Lower leg skin (tissue), 4 donors: ENCODE measurements at places on chromosomes 6 and 20.

- no peak for DNase-seq
Observed at GRCh38 chr6:149320796-149321195, 3.3 kb downstream of the TAB2 start.

DNA sequence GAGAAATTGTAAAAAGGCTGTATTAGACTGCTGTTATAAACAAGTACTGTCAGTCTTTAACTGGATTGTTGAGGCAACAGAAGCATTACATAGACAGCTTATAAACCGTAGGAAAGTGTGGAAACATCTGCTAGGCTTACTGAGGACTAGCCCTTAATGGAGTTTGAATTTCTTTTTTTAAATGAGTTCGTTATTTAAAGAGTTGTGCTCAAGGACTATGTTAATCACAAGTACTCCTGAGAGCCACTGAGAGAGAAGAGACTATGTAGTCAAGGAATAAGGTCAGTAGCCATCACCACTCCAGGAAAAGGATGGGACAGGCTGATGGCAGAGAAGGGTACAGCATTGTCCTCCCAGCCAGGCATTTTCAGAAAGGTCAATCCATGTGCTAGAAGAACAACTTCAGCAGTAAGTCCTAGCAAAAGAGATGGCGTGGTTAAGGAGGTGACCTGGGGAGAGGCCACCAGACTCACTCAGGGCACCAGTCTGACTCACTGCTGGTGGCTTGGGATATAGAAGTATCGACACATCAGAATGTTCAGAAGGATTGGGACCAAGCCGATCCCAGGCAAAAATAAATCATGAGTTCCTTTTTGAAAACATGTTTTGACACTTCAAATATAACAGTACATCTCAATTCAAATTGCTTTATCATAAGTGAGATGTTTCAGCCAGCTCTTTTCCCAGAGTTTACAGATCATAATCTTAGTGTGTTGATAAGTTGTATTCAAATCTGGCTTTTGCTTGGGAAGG, 6.4 kb downstream of the RPS12 start:
- no peak for DNase-seq

- no peak for DNase-seq
Observed at GRCh38 chr6:11429577-11429976, 108.0 kb upstream of the TMEM170B start.

GRCh38 chr6:36357872-36358225, 21.2 kb upstream of the BNIP5 start:
- no peak for DNase-seq

DNA sequence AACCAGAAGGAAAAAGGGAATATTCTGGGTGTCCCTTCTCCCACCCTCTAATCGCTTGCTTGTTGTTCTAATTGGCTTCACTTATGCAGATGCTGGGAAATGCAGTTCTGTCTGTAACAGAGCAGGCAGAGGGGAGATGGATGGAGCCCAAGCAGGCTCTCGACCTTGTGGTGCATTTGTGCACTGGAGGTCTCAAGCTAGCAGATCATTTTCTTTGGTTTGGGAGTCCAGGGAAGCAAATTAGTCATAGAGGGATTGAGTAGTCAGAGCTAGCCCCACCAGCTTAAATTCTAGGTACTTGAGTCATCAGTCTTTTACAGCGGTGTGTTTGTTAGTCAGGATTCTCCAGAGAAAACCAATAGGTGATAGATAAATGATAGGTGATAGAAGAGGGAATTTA, 234.7 kb upstream of the ECI2 start:
- no peak for DNase-seq

- no peak for DNase-seq
Observed at GRCh38 chr6:153947808-153948447, 91.1 kb upstream of the OPRM1 start.

DNA sequence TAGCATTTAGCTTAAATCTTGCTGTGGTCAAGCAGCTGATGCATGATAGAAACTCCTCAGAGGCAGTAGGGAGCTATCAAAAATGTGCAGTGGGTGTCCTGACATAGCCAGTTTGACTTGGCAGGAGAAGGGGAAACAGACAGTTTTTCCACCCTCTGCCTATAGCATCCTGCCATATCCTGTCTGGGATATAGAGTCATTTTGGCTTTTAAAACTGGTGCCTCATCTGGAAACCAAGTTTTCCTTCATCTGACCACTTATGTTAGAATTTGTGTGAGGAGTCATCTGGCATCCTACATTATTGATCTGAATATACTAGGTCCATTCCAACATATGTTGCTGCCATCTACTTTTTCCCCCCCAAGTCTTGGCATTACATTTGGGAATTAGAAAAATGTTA, 284.1 kb downstream of the CD109 start:
- no peak for DNase-seq

GRCh38 chr6:134826889-134827737, 122.8 kb downstream of the ALDH8A1 start:
- DNase-seq = peak; percentile 87

- no peak for DNase-seq
Observed at GRCh38 chr20:38050686-38051085, 17.1 kb downstream of the RPRD1B start.

- DNase-seq = no peak
Observed at GRCh38 chr6:9711365-9711764, 703.5 kb downstream of the TFAP2A start.

GRCh38 chr20:1108437-1108920, 9.9 kb upstream of the PSMF1 start:
- no peak for DNase-seq

- no peak for DNase-seq
Observed at GRCh38 chr6:130628862-130629261, 198.3 kb upstream of the SMLR1 start.

DNA sequence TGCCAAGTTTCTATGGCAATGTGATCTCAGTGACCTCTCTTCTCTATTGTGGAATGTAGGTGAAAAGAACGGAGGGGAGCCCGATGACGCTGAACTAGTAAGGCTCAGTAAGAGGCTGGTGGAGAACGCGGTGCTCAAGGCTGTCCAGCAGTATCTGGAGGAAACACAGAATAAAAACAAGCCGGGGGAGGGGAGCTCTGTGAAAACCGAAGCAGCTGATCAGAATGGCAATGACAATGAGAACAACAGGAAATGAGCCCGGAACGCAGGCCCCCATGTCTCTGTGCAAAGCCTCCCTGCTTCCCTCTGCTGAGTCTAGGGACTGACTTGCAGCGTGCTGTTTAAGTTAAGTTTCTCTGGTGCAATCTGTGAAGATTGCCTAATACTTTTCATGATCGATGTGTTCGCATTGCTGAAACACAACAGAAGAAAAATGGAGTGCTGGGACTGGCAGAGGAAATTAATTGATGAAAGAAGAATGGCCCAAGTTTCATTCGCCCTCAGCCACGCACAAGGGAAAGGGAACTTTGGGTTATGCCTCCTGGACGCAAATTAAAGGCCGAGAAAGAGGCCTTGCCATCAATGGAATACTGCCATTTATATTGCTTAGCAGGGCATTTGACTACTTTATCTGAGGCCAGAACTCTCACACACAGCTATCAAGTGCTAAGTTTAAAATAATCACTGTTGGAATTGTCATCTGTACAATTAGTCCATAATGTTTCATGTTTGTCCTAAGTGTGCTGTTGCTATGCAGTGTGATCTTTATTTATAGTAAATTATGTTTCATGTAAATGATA, 146.4 kb downstream of the AKAP7 start:
- no peak for DNase-seq

GRCh38 chr6:168097221-168097620, 18.2 kb upstream of the FRMD1 start:
- DNase-seq = no peak

DNA sequence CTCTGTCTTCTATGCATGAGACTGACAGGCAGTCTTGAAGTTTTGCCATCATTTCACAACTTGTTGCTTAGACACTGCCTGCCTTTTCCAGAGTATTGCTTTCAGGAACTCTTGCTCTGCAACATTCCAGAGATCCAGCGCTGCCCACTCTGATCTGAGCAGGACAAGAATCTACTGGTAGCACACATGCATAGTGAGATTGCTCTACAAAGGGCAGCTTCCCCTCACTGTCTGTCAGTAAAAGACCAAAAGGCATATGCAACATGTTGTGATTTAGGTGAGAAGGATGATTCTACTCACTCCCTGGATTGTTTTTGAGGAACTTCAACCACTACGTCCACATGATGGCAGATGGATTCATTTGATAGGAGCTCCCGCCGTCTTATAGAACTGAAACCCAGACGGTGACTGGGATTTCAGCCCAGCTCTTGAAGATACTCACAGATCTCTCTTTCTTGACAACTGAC, 259.1 kb downstream of the ARID1B start:
- peak; percentile 80 for DNase-seq

DNA sequence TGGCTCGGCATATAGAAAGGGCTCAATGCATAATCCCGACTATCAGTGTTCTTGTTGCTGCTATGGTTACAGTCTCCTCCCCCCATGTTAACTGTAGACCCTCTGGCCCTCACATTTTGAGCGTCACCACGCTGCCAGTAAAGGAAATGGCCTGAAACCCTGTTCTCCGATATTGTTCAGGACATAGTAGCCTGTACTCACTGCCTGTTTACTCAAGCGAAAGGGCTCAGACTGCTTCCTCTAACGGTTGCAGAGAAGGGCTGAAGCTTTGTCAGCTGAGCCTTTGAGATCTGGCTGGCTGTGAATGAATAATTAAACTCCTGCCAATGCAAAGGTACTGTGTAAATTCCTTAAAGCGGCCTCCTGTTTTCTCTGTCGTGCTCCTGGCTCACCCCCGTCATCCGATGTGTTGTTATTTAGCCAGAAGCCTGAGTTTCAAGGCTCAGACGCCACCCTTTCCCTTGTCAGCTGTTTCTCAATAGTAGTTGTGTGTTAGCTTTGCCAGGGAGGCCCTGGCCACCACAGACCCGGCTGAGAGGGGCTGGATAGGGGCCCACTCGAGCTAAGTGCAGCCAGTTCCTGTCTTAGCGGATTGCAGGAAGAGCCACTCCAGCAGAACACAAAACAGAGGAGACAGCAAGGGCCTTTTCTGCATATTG, 31.2 kb upstream of the RALGAPA2 start:
- peak; percentile 43 for DNase-seq

DNA sequence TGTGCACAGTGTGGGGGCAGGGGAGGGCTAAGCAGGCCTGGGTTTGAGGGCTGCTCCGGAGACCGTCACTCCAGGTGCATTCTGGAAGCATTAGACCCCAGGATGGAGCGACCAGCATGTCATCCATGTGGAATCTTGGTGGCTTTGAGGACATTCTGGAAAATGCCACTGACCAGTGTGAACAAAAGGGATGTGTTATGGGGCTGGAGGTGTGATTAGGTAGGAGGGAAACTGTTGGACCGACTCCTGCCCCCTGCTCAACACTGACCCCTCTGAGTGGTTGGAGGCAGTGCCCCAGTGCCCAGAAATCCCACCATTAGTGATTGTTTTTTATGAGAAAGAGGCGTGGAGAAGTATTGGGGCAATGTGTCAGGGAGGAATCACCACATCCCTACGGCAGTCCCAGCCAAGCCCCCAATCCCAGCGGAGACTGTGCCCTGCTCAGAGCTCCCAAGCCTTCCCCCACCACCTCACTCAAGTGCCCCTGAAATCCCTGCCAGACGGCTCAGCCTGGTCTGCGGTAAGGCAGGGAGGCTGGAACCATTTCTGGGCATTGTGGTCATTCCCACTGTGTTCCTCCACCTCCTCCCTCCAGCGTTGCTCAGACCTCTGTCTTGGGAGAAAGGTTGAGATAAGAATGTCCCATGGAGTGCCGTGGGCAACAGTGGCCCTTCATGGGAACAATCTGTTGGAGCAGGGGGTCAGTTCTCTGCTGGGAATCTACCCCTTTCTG, 44.0 kb upstream of the TTPAL start:
- DNase-seq = no peak
